Lower lobe of right lung (tissue), 2 donors: ENCODE measurements at places on chromosomes 13 and 19. TPM values are rescaled to one million over a fixed set of nuclear protein-coding genes. Genes with fewer than 3 reads are reported as not detected.

The ZNF93 gene
- 3.7 TPM for total RNA-seq

The ZNF44 gene
- total RNA-seq: 12.8 TPM

The CPB2 gene
- 33.5 TPM for total RNA-seq

The ZNF582 gene
- 4.3 TPM for total RNA-seq

The SWSAP1 gene
- 3.6 TPM for total RNA-seq

The SHC2 gene
- 24.0 TPM for total RNA-seq

The MAB21L1 gene
- total RNA-seq: 0.21 TPM

The NLRP4 gene
- not detected for total RNA-seq

The CBY2 gene
- not detected for total RNA-seq

The LRP3 gene
- 13.8 TPM for total RNA-seq

The FSD1 gene
- 0.62 TPM for total RNA-seq

The ZNF729 gene
- total RNA-seq: not detected

The TMPRSS9 gene
- not detected for total RNA-seq

The TEX26 gene
- total RNA-seq: 0.27 TPM

The WDFY2 gene
- total RNA-seq: 16.6 TPM

The CATSPERD gene
- total RNA-seq: 6.4 TPM

The ZNF627 gene
- total RNA-seq: 9.4 TPM

The GJB6 gene
- not detected for total RNA-seq

The RFC3 gene
- total RNA-seq: 7.1 TPM

The CEACAM8 gene
- 0.53 TPM for total RNA-seq
